ENCODE measurements at places on chromosomes 13 and 19. TPM values are rescaled to one million over a fixed set of nuclear protein-coding genes. Genes with fewer than 3 reads are reported as not detected.

DENND1C gene
- total RNA-seq, result 8.0 TPM

SIGLEC12 gene
- 0.43 TPM for total RNA-seq

TSSK6 gene
- 3.3 TPM for total RNA-seq

SPIB gene
- 1.8 TPM for total RNA-seq

ZNF442 gene
- total RNA-seq, result 3.4 TPM

IGFL3 gene
- total RNA-seq, result not detected

FOSB gene
- total RNA-seq, result 7.2 TPM

CYP4F2 gene
- 66.6 TPM for total RNA-seq

LRRC63 gene
- total RNA-seq, result 0.69 TPM

CPB2 gene
- total RNA-seq, result 13.3 TPM

TUBA3C gene
- total RNA-seq, result not detected

MAB21L1 gene
- total RNA-seq, result 0.20 TPM

KIR3DL1 gene
- not detected for total RNA-seq

TPGS1 gene
- 33.8 TPM for total RNA-seq

KCNJ14 gene
- 1.0 TPM for total RNA-seq

TUBB4A gene
- total RNA-seq, result 1.8 TPM

ZNF793 gene
- total RNA-seq, result 10.8 TPM

DYRK1B gene
- total RNA-seq, result 35.8 TPM
